ENCODE measurements at places on chromosomes 12 and 14.
A peak's percentile ranks its signal among the peaks of the same experiment; 100 is the strongest.

- DNase-seq: peak; percentile 84
Measured at GRCh38 chr14:102063109-102063807, 23.6 kb downstream of the HSP90AA1 start.

GRCh38 chr12:24974216-24974615 lies 25.3 kb upstream of the BCAT1 start:
- DNase-seq: no peak

DNA sequence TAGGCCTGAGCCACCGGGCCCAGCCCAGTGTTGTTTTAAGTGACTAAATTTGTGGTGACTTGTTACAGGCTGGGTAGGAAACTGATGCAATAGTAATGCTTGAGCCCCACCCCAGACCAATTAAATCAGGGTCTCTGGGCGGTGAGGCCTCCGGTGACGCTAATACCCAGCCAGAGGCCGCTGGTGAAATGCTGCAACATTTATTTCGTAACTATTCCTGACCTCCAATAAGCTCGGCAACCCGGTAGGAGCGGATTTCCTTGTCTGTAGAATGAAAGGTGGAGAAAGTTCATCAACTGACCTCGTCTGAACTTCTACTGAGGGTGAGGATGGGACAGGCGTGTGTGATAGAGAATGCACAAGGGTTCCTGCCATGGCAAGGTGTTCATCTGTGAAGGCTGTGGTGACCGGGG lies 42.3 kb downstream of the FZD10 start:
- DNase-seq: no peak

DNA sequence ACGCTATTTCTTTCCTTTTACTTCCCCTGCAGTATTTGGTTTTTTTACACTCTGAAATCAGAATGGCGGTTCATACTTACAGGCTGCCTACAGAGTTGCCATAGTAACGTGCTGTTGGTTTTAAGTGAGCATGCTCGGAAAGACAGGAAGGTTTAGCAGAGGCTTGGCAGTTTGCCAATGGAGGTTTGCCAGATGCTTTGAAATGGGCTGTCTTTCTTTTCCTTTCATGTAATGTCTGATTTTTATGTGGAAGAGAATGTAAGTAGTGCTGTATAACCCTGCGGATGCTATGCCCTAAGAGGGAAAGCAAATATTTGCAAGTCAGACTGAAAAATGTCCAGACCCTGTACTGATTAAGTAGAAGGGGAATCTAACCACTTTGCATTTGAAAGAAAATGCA lies 32.8 kb downstream of the ARID4A start:
- DNase-seq: peak; percentile 90

- DNase-seq: no peak
Measured at GRCh38 chr12:83477696-83478095, 791.0 kb downstream of the TMTC2 start.

DNA sequence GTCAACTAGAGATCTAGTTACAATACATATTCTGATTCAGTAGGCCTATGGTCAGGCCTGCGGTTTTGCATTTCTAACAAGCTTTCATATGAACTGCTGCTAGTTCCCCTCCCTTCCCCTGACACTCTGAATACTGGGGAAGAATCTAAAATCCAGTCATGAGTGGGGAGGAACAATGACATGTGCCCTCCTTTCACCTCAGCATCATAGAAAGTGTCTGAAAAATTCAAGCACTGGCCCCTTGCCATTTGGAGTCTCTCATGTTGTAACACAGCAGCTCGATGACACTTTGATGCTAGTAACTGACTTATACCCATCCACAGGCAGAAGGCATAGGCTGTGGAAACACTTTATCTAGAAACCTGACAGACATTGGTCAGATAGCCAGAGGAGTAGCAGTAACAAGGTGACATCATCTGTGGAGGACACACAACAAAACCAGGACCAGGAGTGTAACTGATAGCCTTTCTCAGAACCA lies 161.9 kb upstream of the RASSF8 start:
- DNase-seq: no peak

GRCh38 chr12:63917864-63918799 lies 73.6 kb downstream of the SRGAP1 start:
- no peak for DNase-seq

- DNase-seq: no peak
Measured at GRCh38 chr12:101608301-101609133, 13.7 kb downstream of the MYBPC1 start.

GRCh38 chr14:99838639-99839134 lies 45.5 kb downstream of the EML1 start:
- no peak for DNase-seq

DNA sequence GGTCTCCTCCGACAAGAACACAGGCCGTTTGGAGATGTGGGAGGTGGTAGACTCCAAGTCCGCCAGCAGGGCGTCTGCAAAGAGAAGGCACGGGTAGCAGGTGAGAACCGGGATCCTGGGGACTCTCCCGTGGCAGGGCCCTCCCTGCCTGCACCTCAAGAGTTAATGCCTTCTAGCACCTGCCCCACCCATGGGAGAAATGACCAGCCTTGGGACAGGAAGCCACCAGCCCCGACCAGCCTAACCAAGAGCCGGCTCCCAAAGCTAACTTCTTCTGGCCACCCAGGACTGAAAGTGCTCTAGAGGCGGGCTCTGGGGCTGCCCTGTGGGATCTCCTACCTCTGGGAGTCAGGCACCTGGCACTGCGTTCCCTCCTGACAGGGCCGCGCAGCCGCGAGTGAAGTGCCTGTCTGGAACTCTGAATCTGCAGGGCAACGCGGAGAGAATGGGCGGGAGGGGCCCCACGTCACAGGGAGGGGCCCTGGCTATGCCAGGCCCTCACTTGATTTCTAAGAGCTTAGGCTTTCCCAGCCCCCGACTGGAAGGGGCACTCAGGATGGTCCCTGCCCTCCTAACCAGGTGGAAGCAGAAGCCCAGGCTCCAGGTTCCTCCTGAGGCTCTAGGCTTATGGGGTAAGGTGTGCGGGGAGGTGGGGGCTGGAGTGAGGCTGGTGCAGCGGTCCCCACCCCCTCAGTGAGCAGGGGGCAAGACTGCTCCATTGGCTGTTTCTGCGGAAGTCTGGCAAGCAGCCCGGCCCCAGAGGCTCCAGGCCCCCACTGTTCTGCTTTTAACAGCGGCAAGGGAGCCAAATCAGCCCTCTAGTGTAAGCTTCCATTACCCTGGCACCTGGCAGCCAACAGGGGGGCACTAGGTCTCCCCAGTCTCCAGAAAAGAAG lies 23.6 kb upstream of the RPLP0 start:
- DNase-seq: no peak

DNA sequence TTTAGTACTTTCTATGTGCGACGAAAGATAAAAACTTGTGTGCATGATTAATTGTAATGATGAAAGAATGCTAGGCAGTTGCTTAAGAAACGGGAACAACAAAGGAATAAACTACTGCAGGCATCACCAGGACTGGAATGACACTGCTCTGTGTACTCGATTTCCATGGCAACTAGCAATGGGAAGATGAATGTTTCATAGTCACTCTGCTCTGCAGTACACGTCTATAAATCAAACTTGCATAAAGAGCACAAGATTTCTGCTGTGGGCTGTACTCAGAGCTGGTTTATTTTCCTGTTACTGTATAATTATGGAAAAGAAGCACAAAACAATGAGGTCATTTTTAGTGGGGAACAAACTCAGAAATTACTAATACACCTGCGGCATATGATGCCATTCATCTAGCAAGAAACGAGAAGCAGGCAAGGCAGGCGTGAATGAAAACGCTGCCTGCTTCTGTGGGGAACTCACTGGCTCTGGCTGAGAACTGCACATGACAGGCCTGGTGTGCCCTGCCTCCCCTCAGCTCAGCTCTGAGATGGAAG lies 41.8 kb downstream of the EFCAB11 start:
- no peak for DNase-seq

- DNase-seq: no peak
Measured at GRCh38 chr12:45833401-45833800, 103.9 kb downstream of the ARID2 start.

DNA sequence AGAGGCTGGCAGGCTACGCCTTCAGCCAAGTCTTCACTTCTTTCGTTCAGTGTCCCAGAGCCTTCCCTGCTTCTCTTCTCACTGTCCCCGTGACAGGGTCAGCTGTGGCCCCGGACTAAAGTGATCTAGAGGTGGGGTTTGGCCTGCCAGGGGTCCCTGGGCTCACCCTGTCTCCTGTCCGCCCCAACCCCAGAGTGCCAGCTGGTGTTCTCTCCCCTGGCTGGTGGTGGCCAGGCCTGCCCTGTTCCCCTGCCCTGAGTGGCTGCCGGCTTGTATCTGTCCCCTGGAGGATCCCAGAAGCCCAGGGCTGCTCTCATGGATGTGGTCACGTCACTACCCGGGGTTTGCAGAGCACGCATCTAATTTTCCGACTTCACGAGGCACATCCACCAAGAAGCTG lies 297.4 kb downstream of the GLT1D1 start:
- no peak for DNase-seq

DNA sequence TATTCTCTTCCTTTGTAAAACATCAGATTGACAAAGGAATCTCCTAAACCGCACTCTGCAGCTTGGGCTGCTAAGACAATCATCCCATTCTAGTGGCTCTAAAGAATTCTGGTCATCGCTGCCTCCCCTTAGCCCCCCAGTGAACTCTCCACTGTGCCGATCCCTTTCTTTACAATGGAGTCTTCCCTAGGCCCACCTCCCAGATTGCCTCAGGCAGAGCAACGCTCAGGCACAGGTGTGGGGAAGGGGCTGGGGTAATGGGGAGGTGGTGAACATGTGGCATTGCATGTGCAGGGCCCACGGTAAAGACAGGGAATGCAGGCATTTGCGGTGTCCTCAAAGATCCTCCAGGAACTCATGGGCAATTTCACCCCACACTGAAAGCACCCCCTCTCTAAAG lies 86.3 kb downstream of the PLEKHG3 start:
- no peak for DNase-seq

DNA sequence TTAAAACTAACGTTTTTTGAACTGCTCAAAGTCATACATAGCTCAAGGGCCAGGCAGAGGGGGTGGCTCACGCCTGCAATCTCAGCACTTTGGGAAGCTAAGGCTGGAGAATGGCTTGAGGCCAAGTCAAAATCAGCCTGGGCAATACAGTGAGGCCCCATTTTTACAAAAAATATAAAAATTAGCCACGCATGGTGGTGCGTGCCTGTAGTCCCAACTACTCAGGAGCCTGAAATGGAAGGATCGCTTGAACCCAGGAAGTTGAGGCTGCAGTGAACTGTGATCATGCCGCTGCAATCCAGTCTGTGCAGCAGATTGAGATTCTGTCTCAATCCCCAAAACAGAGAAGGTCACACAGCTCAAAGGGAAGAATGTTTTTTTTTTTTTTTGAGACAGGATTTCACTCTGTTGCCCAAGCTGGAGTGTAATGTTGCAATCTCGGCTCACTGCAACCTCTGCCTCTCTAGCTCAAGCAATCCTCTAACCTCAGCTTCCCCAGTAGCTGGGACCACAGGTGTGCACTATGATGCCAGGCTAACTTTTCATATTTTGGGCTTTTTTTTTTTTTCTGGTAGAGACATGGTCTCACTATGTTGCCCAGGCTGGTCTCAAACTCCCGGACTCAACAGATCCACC lies 2.9 kb downstream of the RBM23 start:
- peak; percentile 70 for DNase-seq

GRCh38 chr14:86540636-86541247 lies 1010.8 kb downstream of the FLRT2 start:
- DNase-seq: no peak

All from left lobe of liver (tissue), 2 donors.